ENCODE measurements at places on chromosomes 5 and 9.

DNA sequence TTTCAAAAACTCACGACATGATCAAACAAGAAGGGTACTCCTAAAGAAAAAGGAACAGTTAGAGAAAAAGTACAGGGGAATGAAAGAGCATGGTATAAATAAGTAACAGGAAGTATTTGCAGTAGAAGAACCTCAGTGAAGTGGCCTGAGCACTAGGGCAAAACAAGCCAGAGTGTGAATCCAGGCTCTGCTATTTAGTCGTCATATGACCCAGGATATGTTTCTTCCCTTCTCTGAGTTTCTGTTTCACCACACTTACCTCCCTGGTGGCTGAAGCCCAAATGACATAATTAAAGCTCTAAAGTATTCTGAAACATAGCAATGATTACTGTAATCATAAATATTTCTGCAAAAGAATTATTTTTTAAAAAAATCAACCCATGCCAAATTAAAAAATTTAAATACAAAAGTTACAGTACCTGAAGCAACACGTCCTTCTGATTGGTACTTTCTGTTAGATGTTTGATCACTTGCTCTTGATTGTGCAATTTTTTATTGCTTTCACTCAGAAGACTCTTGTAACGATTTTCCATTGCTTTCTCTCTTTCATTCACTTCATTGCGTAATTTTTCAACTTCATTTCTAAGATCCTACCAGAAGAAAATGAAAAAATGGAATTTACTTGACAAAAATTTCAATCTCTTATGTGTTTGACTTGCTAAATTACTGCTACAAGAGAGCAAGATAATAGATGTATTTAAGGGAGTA, 88.9 kb downstream of the CDK5RAP2 start:
- no peak for DNase-seq

DNA sequence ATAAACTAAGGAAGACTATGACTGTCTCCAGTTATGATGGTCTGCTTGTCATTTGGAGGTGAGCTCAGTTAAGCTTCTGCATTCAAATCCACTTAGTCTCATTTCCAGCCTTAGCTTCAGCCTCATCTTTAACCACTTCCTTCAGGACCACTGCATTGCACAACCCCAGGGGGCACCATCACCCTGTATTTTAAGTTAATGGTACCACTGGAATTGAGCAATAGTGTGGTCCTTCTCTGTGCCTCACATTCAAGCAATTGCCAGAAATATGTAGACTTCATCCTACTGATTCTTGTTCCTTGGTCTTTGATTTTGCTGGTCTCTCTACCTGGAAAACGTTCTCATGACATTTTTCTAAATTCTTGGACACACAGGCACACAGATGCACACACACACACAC, 131.5 kb upstream of the PTPN3 start:
- DNase-seq: no peak

- DNase-seq: no peak
These were observed 93.8 kb upstream of the FAM120A start for GRCh38 chr9:93357649-93358048.

GRCh38 chr9:3699883-3700282, 174.1 kb upstream of the RFX3 start:
- no peak for DNase-seq

GRCh38 chr5:150489360-150490295, 18.3 kb upstream of the NDST1 start:
- no peak for DNase-seq

- no peak for DNase-seq
These were observed 182.9 kb upstream of the RFX3 start for GRCh38 chr9:3708751-3709150.

- DNase-seq: no peak
These were observed 15.0 kb upstream of the POU5F2 start for GRCh38 chr5:93756372-93756771.

DNA sequence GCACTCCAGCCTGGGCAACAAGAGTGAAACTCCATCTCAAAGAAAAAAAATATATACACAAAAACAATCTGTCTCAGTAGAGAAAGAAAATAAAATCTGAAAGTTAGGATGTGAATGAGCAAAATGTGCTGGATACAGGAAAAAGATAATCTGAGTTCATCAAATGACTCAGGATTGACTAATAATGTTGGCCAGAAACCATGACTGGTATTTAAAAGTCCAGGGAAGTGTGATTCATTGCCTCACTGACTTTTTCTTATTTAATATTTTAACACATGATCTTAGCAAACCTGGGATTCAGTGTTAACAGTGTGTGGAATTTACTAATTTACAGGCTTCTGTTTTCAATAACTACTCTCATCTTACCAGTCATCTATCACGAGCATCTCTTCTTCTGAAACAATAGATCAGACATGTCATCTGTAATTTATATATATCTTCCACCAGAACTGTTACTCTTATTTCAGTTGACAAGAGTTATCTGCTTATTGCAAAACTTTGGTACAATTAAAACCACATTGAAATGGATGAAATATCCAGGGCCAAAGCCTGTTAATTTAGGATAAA, 256.7 kb downstream of the CDH12 start:
- DNase-seq: peak; percentile 93

- DNase-seq: no peak
These were observed 283.3 kb downstream of the NSG2 start for GRCh38 chr5:174328631-174329299.

- no peak for DNase-seq
These were observed 359.0 kb downstream of the SLIT3 start for GRCh38 chr5:168941901-168942300.
